ENCODE measurements at places on chromosomes 13 and 19.

DNA sequence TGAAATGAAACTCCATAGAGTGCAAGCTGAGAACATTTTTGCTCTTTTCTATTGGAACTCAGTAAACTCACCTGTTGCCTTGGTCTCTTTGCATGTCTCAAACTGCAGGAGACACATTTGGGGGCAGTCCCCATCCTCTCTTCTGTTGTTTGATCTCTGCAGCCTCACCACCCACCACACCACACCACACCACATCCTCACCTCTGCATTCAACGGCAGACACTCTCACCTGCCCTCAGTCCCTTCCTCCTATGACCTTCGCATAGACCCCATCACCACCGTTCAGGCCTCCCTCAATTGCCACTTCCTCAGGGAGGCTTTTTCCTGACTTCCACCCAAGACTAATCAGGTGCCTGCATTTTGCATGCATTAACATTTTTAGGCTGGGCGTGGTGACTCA, 14.4 kb upstream of the TPM4 start:
- DNase-seq = no peak

DNA sequence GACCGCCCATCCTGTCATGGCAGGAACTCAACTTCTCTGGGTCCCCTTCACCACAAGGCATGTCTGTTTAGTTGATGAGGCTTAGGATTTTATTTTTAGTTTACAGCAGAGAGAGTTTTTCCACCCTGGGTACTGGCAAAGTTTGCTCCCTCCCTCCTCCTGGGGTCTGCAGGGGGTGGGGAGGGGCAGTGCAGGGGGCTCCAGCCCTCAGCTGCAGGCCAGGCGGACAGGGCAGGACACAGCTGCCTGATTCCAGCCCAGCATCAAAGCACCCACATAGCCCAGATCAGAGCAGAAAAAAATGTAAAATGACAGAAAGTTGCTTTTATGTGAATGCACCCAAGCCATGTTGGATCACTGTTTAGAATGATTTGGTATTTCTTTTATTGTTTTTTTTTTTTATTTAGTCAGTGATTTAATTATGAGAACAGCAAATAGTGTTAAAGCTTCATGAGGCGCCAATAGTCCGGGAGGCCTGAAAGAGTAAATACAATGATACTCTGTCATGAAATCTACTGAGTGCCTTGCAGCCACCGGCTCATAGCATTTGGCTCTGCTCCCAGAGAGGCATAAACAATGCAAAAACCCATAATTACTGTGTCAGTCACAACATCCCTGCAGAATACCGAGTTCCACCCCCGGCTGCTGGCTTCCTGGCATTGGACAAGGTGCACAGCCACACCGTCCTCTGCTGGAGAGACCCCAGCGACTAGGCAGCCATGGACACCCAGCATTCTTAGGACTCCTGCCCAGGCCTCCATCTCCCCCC, 923.5 kb downstream of the UQCRFS1 start:
- no peak for DNase-seq

DNA sequence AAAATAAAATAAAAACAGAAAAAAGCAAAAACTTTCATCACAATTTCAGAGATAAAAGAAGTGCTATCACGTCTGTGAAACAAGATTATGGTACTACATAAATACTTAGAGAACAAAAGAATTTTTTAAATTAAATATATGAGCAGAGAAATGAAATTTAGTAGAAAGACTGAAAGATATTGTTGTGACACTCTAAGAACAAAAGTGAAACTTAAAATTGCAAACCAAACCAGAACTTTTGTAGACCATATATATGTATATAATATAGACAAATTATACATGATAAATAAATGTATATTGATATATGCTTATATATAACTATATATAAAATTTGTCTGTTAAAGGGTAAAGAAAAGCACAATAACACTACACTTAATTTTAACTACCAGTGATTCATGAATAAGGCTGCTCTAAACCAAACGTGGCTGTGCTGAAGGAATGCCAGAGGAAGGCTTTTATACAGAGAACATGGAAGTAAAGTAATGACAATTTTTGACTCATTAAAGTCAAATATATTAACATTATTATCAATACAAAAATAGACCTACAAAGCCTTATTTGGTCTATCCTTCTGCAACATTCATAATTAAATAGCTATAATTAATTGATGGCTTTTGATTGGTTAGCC, 1516.7 kb upstream of the PCDH20 start:
- DNase-seq = no peak

- no peak for DNase-seq
These were observed 9.3 kb upstream of the PEAK3 start for GRCh38 chr19:2291185-2291751.

DNA sequence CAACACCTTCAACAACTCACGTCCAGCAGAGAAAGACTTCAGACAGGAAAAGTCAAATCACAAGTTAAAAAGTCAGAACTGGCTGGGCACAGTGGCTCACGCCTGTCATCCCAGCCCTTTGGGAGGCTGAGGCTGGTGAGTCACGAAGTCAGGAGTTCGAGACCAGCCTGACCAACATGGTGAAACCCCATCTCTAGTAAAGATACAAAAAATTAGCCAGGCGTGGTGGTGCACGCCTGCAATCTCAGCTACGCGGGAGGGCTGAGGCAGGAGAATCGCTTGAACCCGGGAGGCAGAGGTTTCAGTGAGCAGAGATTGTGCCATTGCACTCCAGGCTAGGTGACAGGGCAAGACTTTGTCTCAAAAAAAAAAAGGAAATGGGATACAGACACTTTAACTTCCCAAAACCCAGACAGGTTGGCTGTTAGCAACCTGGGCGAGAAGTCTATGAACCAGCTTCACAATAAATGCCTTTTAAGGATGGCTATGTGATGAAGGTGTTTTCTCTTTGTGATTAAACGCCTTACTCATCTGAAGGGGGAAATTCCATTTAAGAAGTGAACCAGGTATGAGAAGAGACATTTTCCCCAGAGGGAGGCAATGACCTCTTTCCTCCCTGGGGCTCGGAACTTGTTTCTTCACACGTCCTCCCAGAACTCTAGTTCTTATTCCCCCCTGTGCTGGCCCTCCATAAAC, 80.4 kb downstream of the INSR start:
- no peak for DNase-seq

- DNase-seq = no peak
These were observed 5.3 kb downstream of the GPX4 start for GRCh38 chr19:1109032-1109551.

DNA sequence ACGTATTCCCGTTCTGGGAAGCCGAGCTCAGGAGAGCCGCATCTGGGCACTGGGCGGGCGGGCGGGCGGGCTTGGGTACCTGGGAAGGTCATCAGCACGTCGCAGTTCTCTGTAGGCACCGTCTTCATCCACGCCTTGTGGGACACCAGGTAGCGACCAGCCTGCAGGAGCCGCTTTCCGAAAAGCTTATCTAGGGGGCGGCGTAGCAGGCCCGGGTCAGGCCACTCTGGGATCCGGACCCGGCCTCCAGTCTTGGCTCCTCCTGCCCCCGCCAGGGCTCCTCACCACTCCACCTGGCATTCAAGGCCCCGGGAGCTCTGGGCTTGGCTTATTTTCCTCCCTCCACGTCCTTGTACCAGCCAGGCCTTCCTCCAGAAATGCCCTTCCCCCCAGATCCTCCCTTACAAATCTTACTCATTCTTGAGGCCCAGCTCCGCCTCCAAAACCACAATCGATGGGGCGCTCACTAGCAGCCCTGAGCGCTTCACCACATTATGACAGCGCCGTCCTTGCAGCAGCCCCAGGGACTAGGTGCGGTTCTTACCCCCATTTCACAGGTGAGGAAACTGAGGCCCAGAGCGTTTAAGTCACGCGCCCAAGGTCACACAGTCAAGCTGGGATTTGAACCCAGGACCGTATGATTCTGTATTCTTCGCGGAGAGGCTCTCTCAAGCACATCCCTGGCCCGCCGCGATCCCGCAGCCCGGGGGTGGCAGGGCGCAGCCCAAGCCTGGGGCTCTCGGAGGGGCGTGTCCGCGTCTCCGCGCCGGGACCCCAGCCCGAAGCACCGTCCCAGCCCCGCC, 843 bp downstream of the ANO8 start:
- no peak for DNase-seq

GRCh38 chr13:37870895-37871550, 1.5 kb upstream of the TRPC4 start:
- DNase-seq = no peak

DNA sequence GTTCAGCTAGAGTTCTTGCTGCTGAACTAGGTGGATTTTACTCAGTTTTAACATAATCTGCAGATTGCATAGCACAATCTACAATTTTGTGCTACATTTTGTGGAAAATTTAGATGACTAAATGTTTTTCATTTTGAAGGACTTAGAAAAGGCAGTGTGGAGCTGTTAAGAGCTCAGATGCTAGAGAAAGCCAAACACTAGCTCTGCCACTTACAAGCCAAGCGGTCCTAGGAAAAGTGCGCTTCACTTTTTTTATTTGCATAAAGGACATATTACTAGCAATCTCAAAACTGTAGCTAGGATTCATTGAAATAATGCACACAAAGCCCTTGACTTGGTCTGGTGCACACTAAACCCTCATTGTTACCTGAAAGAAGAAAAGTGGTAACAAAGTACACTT, 8.1 kb upstream of the CSNK1A1L start:
- no peak for DNase-seq

DNA sequence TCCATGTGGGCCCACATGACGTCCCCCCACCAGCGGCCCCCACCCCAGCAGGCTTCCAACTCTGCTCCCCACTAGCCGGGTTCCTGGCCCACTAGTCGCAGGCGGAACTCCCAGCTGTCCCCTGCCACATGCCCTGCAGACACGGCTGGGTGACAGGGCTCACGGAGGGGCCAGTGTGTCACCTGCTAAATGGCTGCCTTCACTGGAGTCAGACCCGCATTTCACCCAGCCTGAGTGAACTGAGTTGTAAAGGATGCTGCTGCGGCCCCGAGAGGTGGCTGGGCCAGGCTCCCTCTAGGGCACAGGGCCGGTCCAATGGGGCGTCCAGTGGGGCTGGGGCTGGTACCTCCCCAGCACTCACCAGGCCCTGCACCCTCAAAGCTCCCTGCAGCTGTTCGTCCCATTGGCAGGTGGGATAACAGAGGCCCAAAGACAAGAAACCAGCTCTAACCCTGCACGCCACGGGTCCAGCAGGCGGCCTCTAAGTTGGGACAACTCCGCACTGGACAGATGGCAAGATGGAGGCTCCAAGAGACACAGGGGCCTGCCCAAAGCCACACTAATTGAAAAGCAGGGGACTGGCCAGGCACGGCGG, 3.2 kb downstream of the LMNB2 start:
- no peak for DNase-seq

DNA sequence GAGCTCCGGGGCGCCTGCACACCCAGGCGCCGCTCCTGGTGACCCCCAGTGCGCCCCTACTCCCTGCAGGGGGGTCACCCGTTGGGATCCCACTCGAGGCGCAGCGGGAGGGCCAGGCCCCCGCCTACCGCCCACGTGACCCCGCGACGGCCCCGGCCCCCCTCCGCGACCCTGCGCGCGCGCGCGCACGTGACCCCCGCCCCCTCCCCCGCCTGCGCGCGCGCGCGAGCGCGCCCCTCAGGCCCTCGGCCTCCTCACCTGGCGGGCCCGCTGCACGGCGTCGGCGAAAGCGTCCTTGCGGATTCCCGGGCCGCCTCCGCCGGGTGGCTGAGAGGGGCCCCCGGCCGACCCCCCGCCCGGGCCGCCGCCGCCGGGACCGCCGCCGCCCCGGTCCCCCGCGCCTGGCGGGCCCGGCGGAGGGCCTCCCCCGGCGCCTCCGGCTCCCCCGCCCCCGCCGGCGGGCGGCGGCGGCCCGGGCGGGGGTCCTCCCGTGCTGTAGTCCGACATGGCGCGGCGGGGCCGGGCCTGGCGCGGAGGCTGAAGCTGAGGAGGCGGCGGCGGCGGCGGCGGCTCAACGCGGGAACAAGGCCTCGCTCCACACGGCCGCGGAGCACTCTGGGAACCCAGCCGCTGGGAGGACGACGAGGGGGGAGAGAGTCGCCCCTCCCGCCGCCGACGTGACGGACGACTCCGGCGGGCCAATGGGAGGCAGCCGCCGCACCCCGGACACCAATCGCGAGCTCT, at the start of gene KHSRP:
KHSRP (minus strand) TSS at position 617 of the 744 bp plus-strand sequence; CDS start at position 507, 110 bp downstream.
- no peak for DNase-seq

- no peak for DNase-seq
These were observed 5.3 kb downstream of the SIGLECL1 start for GRCh38 chr19:51256155-51256625.

- no peak for DNase-seq
These were observed 1358.1 kb downstream of the EFNB2 start for GRCh38 chr13:105177265-105177900.

GRCh38 chr13:107832500-107833100, 382.7 kb downstream of the LIG4 start:
- no peak for DNase-seq

DNA sequence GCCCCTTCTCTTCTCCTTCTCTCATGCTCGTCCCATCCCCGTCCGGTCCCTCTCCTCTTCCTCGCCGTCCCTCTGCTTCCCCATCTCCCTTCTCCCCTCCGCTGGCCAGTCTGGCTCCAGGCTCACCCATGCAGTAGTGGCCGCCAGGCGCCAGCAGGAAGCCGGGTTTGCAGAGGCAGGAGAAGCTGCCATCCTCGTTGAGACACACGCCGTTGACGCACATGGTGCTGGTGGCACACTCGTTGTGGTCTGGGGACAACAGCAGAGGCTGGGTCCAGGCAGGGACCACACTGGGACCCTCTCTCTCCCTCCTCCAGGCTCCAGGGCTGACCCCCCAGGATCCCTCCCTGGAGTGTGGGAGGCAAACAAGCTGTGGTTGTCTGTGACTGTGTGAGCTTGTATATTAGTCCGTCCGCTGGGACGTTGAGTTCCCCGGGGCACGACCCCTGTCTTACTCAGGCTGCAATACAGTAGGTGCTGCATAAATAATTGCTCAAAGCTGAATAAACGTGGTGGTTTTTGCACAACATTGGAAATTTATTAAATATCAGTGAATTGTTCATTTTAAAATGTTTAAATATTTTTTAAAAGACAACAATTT, 16.4 kb downstream of the FBN3 start:
- DNase-seq = no peak

DNA sequence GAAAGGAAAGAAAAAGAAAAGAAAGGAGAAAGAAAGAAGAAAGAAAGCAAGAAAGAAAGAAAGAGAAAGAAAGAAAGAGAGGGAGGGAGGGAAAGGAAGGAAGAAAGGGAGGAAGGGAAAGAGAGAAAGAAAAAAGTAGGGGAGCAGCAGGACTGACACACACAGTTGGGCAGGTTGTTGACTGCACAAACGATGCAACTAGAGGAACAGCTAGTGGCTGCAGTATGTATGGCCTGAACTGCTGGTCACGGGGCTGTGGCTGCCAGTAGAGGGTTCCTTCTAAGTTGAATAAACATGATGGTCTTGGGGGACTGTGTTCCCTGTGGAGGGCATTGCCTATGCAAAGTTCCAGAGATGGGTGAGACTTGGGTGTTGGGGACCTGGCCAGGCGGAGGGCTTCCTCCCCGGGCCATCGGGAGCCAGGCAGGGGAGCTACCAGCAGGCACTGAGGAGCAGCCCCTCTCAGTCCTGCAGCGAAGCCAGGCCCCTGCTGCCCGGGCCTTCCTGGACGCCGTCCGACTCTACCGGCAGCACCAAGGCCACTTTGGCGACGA, 16.7 kb upstream of the COLGALT1 start:
- no peak for DNase-seq

Data from non-pigmented ciliary epithelial cell (primary cell).